NCI-H2081 treated with DMSO at 0.1 percent for 48 hours (cell line): ENCODE measurements at places on chromosomes 11 and 22.

- no peak for DNase-seq
These were observed 388.6 kb downstream of the MN1 start for GRCh38 chr22:27412866-27413445.

DNA sequence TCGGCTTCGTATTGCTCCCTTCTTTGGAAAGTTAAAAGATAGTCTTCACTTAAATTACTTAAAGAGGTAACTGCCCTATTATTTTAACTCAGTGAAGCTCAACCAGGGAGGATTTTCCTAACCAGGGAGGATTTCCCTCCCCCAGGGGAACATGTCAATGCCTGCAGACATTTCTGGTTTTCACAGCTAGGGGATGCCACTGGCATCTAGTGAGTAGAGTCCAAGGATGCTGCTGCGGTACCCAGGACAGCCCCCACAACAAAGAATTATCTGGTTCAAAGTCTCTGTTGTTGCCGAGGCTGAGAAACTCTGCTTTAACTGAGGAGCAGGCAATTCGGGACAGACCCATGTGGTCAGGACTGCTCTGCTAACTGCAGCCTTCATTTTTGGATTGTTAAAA lies 82.2 kb downstream of the DEPDC5 start:
- DNase-seq = no peak

DNA sequence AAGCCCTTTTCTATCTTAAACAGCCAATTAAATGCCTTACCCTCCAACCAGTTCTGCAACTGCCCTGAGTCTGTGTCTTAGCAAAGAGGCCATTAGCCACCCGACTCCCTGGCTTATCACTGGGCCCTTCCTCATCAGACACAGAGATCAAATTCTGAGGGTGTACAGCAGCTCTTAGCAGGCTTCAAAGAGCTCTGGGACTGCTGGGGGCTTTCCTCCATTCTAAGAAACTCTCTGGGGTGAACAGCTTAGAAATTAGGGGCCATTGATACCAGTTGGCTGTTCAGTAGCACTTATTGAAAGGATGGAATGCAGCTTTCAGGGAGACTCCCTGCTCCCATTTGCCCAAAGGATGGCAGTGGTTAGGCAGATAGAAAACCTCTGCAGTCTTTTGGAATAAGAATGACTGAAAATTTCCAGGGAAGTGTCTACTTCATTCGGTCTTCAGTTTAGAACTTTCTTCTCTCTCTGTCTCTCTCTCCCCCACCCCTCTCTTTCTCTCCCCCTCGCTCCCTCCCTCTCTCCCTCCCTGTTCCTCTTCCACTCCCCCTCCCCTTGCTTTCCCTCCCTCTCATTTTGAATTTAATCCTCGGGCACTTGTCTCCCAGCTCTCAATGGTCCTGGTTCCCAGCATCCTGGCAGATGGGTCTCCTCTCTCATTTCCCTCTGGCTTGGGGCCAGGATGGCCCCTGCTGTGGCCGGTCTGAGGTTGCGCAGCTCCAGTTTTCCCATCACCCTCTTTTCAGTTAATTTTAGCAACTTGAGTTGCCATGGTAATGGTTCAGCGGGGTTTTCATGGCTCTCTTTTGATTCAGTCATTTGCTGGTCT lies 76.4 kb downstream of the COMMD9 start:
- DNase-seq = no peak

DNA sequence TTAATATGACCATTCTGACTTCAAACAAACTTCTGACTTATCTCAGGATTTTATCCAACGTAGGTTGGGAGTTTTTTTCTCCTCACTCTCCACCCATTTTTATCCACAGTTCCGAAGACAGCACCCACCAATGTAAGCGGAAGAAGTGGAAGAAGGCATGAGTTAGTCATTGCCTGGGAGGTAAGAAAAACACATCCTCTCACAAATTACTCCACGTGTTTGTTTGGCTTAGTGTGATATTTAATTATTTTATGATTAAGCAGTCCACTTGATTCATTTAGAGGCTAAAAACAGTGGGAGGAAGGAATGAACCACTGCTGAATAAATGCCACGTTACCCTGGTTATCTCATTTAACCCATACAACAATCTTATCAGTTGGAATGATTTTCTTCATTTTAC lies 389.6 kb upstream of the ARHGAP42 start:
- DNase-seq = no peak

DNA sequence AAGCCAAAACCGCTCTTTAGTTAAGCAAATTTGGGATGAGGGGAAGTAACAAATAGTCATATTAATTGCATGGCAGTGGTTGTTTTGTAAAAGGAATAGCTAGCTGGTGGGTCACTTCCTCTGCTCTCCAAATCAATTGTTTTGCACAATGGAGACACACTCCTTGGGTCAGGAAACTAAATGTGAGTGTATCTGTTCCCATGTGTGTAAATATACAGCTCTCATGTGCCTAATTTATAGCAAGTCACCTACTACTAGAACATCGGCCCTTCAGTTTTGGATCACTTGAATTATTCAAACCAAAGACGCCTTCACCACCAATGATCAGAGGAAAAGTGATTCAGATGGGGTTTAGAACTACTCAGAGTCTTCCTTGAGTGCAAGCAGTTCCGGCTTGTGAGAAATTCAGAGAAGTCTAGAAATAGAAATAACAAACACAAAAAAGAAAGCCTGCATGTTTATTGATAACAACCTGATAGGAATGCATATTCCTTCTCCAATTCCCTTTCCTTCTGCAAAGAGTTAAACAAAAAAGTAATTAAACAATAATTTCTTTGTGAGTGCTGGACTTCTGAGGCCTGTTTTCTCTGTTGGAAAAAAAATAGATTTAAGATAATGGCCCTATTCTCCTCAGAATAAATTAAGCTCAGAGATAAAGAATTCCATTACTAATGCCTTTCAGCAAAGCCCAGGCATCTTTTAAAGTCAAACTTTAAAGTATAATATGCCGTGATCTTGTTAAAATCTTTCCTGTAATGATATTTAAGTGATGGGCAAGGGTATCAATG lies 100.4 kb downstream of the KIRREL3 start:
- no peak for DNase-seq

DNA sequence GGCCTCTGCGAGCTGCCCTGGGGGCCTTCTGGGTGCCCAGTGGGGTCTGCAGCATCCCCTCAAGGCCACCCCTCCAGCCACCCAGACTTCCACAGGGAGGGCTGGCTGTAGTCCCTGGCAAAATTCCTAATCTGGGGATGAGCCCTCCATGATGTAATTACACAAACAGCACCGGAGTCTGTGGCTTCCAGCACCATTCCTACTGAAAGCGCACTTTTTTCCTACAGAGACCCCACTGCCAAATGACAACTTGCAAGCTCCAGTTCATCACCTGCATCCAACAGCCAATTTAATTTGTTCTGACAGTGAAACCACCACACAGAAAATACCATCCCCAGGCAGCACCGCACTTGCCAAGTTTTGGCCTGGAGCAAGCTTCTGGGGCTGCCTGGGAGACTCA lies 70.4 kb downstream of the TRMU start:
- DNase-seq = no peak

GRCh38 chr11:46930089-46930488 lies 6.5 kb upstream of the CSTPP1 start:
- no peak for DNase-seq

DNA sequence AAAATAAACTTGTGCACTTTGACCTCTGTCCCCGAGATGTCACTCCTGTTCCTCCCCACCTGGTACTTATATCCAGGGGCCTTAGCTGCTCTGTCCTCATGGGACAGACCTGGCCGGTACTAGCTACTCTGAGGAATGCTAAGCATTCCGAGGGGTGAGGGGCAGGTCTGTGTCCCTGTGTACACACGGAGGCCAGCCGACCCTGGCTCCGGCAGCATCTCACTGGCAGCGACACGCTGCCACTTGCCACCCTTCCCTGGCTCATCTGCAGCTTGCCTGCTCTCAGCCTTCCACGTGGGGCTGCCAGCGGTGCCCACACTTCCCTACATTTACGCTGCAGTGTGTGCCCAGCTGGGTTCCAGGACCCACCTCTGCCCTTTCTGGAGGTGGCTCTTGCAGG lies 21.6 kb upstream of the TEF start:
- DNase-seq = no peak

- DNase-seq = no peak
These were observed 64.2 kb upstream of the BLID start for GRCh38 chr11:122179961-122180834.

DNA sequence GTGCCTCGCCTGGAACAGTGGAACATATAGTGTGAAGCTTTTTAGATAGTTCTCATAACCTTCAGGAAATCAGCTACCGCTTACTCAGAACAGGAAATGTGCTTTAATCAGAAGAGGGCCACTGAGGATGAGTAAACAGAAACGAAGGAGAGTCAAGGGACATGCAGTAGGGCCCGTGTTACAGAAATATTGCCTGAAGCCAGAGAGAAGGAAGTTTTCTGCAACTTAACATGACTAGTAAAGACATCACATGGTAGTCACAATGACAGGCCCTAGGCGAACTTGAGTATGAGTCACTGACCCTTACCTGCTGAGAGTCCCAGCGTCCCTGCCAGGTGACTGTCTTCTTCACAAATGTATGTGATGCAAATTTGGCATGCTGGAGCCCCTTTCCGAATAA lies 39.4 kb downstream of the CARD18 start:
- no peak for DNase-seq

- DNase-seq = no peak
These were observed 81.7 kb upstream of the NARS2 start for GRCh38 chr11:78656327-78656726.

- no peak for DNase-seq
These were observed 39.0 kb downstream of the CSNK2A3 start for GRCh38 chr11:11313902-11314692.

DNA sequence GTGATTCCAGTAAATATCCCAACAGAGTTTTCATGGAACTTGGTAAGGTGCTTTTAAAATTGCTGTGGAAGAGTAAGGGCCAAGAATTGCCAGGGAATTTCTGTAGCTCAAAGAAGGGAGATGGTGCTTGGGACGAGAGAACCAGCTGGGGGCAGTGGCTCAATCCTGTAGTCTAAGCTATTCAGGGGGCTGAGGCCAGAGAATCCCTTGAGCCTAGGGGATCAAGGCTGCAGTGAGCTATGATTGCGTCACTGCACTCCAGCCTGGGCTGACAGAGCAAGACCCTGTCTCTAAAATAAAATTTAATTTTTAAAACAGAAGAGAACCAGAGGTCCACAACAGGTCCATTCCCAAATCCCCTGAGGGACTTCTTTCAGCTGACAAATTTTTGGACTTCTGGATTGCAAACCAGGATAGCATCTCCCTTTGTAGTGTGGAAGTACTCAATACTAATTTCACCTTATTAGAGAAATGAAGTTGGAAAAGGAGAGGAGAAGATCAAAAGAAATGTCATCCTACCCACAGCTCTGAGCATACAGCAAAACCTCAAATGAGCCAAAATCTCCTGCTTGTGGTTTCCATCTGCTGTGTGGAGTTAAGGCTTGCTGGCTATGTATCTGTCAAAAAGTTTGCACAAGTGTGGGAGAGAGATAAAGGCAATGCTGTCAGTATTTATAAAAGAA lies 59.2 kb upstream of the CLPB start:
- DNase-seq = no peak

DNA sequence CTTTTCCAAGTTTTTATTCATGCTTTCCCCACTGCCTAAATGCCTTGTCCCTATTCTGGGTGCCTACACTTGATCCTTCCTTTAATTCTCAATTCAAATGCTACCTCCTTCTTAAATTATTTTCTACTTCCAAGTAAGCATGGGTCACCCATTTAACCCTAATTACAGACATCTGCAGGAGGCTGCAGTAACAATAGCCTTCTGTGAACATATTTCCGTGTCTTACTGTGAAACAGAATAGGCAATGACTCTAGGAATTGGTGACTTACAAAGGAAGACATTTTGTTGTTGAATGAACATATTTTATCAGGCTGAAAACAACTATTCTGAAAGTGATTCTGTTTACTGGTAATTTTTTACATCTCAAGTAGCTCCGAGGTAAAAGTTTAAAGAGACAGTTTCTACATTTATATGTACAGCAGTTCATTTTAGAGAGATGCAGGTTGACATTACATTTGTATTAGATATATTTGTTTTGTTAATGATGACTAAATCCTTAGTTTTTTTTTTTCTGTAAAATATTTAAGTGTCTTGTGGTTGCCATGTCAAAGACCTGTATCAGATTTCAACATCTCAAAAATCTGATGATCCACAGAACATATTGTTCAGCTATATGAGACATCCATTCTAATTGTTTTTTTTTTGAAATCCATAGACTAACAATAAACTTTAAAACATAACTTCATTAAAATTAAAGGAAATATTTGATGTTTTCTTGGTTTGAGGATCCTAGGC lies 316.8 kb downstream of the CASP12 start:
- DNase-seq = no peak

- DNase-seq = no peak
These were observed 4.4 kb downstream of the TP53I11 start for GRCh38 chr11:44946263-44946662.

- DNase-seq = no peak
These were observed 36.6 kb downstream of the RPL27A start for GRCh38 chr11:8719211-8719649.

DNA sequence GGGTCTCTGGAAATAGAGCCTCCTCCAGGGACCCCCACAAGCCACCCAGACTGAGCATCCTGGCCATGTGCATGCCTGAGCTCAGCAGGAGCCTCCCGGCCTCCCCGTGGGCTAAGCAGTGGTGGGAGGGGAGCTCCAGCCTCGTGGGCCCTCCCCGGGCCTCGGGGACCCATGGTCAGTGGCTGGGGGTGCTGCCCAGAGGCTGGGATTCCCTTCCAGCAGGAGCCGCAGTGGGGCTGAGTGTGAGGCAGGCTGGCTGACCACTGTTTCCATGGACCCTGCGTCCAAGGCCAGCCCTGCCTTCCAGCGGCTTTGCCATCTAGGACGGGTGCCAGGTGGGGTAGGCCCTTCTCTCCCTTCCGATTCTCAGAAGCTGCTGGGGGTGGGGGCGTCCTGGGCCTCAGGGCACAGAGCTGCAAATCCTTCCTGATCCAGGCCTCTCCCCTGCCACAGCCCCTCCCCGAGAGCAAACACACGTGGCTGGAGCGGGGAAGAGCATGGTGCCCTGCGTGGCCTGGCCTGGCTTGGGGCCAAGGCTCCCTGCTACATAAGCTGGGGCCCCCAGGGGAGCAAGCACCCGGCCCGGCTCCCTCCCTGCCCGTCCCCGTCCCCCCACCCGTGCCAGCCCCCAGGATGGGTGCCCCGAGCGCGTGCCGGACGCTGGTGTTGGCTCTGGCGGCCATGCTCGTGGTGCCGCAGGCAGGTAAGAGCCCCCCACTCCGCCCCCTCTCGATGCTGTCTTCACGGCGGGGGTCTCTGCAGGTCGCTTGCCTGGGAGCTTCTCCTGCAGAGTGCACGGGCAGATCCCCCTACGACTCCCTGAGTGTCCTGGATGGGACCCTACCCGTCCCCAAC lies at the start of gene MUC5B:
Gene MUC5B (plus strand): TSS at position 576 of the 855 bp plus-strand sequence. CDS start 58 bp downstream, at position 634.
- DNase-seq = no peak

- no peak for DNase-seq
These were observed 191.3 kb downstream of the MYO18B start for GRCh38 chr22:25933158-25933788.
